Fibroblast of skin of abdomen (primary cell): ENCODE measurements at places on chromosomes 7 and 10.

- DNase-seq = no peak
These were observed 189.6 kb downstream of the GRID1 start for GRCh38 chr10:86176850-86177536.

DNA sequence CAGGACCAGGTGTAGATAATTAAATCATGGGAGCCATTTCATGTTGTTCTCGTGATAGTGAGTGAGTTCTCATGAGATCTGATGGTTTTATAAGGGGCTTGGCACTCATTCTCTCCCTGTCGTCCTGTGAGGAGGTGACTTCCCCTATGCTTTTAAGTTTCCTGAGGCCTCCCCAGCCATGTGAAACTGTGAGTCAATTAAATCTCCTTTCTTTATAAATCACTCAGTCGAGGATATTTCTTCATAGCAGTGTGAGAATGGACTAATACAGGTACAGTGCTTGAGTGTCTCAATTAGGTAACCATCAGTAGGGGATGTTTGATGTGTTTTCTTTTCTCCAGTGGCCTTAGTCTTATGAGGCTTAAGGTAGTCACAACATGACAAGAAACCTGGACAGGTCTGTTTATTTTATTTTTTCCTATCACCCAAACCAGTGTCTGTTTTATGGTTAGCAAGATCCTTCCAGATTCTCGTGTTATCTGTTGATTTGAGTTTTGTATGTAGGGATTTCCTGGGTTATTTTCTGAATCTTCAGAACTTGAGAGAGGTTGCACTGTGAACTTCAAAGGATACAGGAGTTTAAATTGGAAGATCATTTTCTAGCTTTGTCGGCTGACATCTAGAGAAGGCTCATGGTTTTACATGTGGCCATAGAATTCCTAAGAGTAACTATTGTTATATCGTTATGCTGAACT, 32.1 kb downstream of the UMAD1 start:
- no peak for DNase-seq

GRCh38 chr7:13911909-13912308, 77.6 kb downstream of the ETV1 start:
- no peak for DNase-seq

DNA sequence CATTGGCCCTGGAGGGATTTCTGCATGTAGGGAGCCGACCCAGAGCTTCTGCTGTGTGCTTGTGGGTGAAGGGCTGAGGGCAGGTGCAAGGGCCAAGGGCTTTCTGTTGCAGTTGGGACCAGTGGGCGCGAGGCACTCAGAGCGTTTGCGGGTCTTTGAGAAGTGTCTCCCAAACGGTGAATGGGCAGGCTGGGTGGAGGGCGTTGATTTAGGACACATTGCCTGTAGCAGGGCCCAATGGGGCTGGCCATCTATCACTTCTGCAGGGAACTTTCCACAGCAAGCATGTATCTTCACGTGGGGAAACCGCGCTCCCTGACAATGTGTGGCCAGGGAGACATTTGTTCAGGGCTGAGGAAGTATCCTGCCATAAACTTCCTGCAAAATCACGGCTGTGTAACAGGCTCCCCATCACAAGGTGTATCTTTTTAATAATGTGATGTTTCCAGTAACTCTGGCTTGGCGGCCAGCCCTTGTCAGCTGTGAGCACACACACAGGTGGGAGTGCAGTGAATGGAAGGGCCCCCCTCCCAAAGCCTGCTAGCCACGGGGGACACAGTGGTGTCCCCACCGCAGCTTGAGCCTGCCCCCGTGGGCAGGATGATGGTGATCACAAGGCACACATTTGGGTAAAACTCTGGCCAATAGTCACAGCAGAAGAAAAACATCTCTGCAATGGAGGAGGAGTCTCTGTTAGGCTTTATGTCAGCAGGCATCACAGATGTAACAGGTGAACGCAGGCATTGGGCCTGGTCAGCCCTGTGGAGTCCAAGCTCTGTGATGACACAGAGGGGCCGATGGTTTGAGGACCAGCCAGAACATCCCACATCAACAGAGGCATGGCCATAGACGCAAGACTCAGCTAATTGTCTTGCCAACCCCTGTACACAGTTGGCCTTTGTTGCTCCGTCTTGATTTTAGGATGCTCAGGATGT, 84.3 kb downstream of the GLRX3 start:
- no peak for DNase-seq

DNA sequence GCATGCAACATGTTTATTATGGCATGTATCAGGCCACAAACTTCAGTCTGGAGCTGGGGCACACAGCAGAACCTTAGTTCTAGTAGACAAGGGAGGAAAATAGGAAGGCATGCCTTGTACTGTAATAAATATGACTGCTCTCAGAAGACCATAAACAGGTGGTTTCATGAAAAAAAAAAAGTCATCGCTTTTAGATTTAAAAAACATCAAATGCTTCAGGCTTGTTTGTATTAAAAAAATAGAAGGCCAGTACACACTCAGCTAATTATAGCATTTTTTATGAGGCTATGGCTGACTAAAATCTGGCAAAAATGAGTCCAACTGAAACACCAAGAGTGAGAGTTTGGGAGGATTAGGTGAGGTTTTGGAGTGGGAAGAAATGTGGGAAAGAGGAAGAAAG, 204.1 kb downstream of the JAZF1 start:
- DNase-seq = no peak

GRCh38 chr10:11462071-11462470, 149.4 kb downstream of the USP6NL start:
- DNase-seq = no peak

GRCh38 chr10:30553626-30554439, 75.7 kb downstream of the LYZL2 start:
- DNase-seq = peak; percentile 27

GRCh38 chr7:88347090-88347489, 40.4 kb upstream of the STEAP4 start:
- DNase-seq = no peak

DNA sequence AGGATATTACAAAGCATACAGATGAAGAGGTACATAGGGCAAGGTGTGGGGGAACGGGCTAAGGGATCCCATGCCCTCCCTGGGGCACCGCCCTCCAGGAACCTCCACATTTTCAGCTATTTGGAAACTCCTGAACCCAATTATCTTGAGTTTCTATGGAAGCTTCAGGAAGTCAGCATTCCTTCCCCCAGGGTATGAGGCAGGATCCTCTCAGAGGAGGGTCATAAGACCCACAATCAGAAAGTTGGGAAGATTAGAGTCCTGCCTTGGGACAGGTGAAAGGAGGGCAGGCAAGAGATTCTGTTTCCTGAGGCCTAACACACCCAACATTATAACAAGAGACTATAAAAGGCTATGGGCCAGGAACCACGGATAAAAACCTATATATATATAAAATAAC, 98.0 kb downstream of the RALA start:
- DNase-seq = no peak

DNA sequence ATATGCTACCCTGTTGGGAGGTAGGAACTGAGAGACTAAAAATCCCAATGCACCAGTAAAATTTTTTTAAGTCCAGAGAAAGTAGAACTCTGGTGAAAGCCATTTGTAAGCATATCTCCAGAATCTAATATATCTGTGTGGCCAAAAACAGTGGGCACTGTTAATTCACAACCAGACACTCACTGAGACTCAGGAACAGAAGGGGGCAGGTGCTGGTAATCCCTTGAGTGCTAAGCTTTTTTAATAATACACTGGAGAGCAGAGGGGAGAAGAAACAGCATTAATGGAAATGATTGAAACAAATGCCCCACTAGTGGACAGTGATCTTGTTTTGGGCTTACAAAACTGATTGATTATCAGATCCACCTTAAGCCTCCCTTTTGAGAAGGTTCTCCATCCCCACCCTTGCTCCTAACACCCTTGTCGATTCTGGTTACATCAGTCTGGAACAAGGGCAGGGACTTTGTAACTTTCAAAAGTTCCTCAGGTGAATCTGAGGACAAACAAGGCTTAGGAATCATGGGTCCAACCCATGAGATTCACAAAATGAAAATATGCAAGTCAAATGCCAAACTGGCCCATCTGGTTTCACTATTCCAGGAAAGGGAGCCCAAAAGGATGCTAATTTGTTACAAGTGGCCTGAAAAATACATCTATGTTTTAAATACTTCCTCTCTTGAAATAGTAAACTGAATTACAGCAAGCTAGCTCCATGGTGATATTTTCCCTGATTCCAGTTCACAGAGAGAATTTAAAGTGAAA, 29.7 kb downstream of the PLXNA4 start:
- no peak for DNase-seq

GRCh38 chr10:66833861-66834260, 92.0 kb upstream of the LRRTM3 start:
- DNase-seq = no peak

DNA sequence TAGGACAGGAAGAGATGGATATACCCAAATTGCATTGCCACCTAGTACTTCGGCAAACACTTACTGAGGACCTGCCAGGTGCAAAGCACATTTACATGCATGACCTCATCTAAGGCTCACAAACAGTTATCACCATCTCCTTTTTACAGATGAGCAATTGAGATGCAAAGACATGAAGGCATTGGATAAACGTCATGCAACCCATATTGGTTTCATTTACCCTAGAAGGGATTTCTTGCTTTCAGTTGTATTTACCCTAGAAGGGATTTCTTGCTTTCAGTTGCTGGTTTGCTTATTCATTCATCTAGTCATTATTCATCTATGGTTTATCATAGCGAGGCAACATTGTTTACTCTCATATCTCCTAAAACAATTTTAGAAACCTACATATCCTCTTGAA, 52.2 kb downstream of the STEAP1B start:
- DNase-seq = no peak

DNA sequence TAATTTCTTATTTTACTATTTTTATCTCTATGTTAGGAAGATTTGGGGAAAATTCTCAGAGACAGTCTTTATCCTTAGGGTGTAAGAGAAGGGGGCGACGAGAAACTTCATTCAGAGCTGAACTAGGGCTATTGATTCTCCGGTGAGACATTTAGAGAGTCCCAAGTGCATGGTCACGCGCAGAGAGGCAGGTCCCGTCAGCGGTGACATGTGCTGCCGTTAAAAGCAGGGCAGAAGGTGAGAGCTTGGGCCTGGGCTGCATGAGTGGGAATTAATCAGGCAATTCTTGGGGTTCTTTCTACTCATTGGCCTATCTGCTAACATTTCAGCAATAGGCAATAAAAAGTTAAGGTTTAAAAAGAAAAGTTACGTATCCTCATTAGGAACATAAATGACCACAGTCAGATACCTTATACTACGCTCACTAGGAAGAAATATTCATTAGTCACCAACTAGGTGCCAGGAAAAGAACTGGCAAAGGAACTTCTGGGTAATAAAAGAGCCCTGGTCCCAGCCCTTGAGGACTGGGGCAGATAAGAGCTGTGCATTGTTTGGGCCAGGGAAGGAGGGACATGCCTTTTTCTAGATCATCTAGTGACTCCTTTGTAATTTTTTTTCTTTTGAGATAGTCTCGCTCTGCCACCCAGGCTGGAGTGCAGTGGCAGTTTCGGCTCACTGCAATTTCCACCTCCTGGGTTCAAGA, 21.2 kb downstream of the PRKCQ start:
- no peak for DNase-seq
